ENCODE measurements at places on chromosomes 16 and 17.

DNA sequence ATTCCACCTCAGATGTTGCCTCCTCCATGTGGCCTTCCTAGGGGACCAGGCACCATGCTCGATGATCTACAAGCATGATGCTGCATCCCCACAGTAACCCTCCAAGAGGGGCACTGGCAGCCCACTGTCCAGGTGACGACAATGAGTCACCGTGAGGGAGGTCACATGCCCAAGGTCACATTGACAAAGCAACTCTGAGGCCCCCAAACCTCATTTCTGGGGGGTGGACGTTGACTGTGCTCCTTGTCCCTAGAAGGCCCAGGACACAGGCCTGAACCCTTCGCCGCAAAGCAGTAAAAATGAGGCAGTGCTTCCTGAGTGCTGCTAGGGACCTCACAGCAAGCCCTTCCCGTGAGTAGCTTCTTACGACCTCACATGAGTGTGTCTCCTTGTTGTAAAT, 136.5 kb downstream of the C16orf78 start:
- no peak for DNase-seq

- DNase-seq, result no peak
Observed at GRCh38 chr17:63950940-63951907, 19.1 kb upstream of the CD79B start.

- no peak for DNase-seq
Observed at GRCh38 chr16:49354101-49354500, 19.5 kb upstream of the C16orf78 start.

- DNase-seq, result no peak
Observed at GRCh38 chr17:34502426-34502825, 77.0 kb upstream of the TMEM132E start.

GRCh38 chr16:87713451-87714229, 52.1 kb downstream of the KLHDC4 start:
- no peak for DNase-seq

Measured in left renal cortex interstitium (tissue), 4 donors.